ENCODE measurements at places on chromosomes 7 and 10.

DNA sequence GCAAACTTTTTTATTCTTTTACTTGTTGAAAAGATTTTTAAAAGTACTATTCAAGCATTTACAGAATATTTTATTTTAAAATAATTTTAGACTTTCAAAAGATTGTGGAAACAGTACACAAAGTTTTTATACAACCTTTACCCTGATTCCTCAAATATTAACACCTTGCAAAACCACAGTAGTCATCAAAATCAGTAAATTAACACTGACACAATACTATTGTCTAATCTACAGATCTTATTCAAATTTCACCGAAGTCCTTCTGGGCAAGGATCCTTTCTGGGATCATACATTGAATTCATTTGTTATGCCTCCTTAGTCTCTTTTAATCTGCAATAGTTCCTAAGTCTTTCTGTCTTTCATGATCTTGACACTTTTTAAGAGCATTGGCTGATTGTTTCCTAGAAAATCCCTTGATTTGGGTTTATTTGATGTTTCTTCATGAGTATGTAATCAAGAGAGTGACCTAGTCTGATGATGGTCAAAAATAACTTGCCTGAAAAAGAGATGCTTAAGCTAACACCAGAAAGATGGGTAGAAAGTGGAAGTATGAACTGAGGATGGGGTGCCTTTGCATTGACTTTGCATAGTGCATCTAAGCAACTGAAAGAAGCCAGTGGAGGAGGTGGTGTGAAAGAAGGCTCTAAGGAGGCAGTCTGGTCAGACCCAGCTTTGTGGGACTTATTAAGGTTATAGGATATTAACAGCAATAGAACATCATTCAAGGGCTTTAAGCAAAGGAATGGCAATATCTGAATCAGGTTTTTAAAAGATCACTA is 9.7 kb downstream of the STAMBPL1 start:
- no peak for DNase-seq

- no peak for DNase-seq
Measured at GRCh38 chr10:70295926-70296325, 12.1 kb upstream of the NPFFR1 start.

GRCh38 chr7:55365205-55365674 is at the start of gene LANCL2:
TSS of gene LANCL2 (plus strand) at chr7:55365337. CDS start at chr7:55366026, 689 bp downstream.
- DNase-seq = no peak

GRCh38 chr7:156651474-156651873 is 10.9 kb downstream of the RNF32 start:
- no peak for DNase-seq

GRCh38 chr7:30846378-30846777 is 65.3 kb upstream of the AQP1 start:
- no peak for DNase-seq

Data from esophagus squamous epithelium (tissue), 5 donors.